ENCODE measurements at places on chromosomes 7 and 10. TPM values are rescaled to one million over a fixed set of nuclear protein-coding genes. Genes with fewer than 3 reads are reported as not detected.
A peak's percentile ranks its signal among the peaks of the same experiment; 100 is the strongest.

- peak; percentile 18 for DNase-seq
Observed at GRCh38 chr7:37031571-37032257, 307.4 kb upstream of the AOAH start.

- DNase-seq: no peak
Observed at GRCh38 chr10:80411681-80412220, 3.4 kb downstream of the PRXL2A start.

Gene NCF1
- total RNA-seq: 0.31 TPM

Gene ZNF248
- total RNA-seq: not detected

- DNase-seq: no peak
Observed at GRCh38 chr7:102918845-102919244, 6.0 kb downstream of the LRRC17 start.

DNA sequence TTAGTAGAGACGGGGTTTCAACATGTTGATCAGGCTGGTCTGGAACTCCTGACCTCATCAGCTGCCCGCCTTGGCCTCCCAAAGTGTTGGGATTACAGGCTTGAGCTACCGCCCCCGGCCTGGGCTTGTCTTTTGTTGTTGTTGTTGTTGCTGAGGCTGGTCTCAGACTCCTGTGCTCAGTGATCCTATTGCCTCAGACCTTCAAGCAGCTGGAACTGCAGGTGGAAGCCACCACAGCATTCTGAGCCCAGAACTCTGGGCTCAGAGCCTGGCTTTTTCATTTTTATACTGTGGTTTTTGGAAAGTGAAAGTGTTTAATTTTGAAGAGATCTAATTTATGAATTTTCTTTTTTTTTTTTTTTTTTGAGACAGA lies 16.2 kb upstream of the DNAJB6 start:
- no peak for DNase-seq

Gene GRIFIN
- not detected for total RNA-seq

DNA sequence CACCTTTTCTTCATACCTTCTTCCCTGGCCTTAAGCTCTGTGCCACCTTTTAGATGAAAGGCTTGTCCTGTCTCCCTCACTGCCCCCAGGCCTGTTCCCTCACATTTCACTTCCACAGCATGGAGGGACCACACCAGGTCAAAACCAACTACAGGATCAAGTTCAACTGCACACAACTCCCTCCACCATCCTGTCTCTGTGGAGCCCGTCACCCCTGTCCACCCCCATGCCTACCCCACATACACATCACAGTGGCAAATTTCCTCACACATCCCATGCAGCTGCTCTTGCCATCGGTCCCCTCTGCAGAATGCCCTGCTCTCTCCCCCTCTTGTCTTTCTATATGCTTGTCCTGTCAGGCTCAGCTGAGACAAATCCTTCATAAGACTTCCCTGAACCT lies 154.1 kb downstream of the USP6NL start:
- DNase-seq: no peak

- DNase-seq: no peak
Observed at GRCh38 chr7:97128736-97129135, 11.2 kb downstream of the SDHAF3 start.

- DNase-seq: no peak
Observed at GRCh38 chr10:3484306-3485056, 300.5 kb downstream of the KLF6 start.

- no peak for DNase-seq
Observed at GRCh38 chr10:21728618-21729017, 194.6 kb downstream of the MLLT10 start.

GRCh38 chr7:35253460-35253709 lies 515 bp downstream of the TBX20 start:
- DNase-seq: peak; percentile 79

DNA sequence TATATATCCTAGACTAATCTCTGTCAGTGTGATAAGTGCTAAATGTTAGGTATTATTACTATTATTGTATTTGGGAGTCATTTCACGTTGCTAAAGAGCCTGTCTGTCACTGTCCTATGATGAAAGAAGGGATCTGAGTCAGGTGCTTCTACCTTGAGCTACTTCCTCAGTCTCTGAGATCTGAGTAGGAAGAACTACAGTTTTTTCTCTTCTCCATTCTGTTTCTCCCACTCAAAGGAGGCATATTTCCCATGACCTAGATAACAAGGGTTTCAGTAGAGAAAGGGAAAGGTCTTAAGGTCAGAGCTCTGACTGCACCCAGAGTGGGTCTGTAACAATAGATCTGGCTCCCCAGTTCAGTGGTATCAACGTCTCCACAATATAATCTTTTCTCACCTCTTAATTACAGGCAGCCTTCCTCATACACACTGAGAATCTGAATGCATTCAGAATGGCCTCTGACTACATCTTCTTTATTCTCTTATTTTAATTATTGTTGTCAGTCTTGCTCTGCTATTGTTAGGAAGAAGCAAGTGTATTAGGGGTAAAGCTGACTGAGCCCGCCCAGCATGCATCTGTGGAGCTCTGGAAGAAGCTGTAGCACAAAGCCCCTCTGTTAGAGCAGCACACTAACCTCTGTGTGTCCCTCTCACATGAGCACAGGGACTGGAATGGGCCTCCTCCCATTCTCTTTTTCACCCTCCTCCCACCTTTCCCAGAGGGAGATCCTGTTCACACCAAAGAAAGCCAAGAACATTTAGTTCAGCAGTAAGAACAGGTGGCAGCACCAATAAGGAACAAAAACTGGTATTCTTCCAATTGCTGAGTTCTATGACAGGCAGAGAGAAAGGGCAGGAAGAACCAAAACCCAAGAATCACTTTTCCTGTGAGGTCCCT lies 38.1 kb downstream of the USP54 start:
- DNase-seq: no peak

Gene AGMO
- total RNA-seq: 1.1 TPM

DNA sequence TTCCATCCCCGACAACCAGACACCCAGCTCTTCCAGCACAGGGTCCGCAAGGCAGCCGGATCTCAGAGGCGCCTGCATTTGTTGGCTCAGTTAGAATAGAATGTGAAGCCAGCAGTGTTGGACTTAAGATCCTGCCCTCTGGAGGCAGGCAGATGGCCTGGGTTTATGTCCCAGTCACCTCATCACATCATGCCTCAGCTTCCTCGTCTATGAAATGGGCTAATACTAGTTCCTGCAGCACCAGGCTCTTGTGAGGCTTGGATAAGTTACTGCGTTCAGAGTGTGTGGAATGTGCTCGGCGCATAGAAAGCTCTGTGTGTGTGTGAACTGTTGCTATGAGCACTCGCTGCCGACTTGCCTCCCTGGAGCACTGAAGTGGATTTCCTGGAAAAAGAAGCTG lies 202.5 kb upstream of the GPR26 start:
- no peak for DNase-seq

GRCh38 chr7:44142028-44142427 lies 896 bp upstream of the MYL7 start:
- DNase-seq: no peak

DNA sequence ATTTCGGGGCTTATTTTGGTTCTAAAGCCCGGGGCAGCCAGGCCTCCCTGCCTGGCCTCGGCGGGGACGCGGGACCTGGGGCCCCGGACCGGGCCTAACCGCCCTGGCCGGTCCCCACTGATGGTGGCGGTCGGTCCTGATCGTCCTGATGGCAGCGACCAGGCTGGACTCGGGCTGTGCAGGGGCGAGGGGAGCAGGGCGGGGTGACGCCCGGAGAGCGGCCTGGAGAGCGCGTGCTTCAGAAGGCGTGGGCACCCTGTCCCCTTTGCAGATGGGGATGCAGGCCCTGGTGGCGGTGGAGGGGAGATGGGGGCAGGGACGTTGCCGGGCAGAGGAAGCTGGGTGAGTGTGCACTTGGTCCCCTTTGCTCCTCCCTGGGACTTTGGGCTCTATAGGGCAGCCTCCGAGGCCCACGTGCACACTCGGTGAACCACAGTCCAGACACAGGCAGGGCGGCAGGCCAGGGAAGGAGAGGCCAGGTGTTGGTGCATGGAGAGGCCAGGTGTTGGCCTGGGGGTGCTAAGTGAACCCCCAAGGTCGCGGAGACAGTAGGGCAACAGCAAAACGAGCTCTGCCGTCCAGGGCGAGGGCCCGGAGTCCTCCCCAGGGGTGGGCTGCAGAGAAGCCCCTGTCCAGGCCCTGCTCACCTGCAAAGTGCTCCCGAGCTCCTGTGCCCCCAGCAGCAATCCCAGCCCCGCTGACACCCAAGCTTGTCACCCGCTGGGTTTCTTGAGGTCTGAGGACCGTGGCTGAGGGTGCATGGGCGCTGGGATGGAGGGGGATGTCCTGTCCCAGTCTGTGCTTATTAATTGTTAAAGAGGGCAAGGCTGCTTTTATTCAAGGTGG lies 42.4 kb upstream of the FAM20C start:
- peak; percentile 81 for DNase-seq

DNA sequence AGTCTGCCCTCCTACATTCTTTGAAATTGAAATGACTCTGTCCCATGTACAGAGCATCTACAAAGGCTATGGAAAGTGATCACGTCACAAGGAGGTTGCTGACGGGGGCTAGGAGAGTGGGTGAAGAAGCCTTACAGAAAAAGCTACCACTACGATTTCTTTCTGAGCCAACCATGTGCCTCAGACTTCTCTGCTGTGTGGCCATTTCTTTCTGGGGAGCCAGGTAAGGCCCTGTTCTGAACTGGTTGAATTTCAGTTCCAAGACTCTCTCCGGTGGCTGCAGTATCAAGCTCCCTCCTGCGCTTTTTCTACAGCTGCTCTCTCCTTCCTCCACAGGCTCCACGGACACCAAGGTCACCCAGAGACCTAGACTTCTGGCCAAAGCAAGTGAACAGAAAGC lies 112.5 kb upstream of the PRSS1 start:
- no peak for DNase-seq

Gene DNMBP
- total RNA-seq: 8.5 TPM

Gene PLCE1
- total RNA-seq: 0.52 TPM

DNA sequence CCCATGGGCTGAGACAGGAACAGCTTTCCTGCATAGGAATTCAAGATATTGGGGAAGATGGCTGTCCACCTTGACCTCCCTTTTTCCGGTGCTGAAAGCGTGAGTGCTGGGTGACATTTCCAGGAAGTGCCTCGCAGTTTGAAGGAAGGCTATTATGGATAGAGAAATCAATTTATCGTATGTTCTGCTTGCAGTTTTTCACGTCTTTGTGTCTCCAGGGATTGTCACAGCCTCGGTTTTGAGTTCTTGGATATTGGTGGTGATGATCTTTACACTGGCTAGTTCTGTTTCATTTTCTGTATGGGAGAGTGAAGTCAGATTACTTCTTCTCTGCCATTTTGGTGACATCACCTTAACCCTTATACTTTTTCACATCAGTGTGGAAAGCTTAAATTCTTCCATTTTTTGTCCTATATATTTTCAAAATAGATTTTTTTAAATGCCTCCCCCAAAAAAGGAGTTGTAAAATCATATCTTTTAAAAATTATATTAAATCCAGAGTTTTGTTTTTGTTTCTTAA lies 102.5 kb upstream of the APBB1IP start:
- DNase-seq: no peak

- DNase-seq: no peak
Observed at GRCh38 chr10:71229726-71230655, 17.6 kb downstream of the UNC5B start.

DNA sequence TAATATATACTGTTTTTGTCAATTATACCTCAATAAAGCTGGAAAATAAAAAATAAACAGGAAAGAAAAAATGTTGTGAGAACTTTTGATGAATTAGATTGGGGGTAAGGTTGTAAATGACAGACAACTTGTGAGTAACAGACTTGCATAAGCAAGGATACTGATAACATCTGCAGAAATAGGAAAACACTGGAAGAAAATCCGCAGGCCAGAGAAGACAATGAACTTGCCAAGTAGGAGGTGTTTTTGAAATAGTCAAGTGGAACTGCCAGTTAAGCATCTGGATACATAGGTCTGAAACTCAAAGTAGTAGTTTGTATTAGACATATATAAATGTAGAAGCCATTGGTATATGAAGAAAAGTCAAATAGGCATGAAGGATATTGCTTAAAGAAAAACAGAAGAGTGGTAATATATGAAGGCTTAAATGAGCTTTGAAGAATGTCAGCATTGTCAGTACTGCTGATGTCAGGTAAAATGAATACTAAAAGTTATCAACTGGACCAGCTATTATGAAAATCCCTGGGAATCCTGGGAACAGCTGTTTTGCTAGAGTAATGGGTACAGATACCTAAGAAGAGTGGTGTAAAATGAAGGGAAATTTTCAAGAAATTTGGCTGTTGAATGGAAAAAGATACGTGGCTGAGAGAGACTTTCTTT lies 58.7 kb downstream of the DNAJC1 start:
- no peak for DNase-seq

DNA sequence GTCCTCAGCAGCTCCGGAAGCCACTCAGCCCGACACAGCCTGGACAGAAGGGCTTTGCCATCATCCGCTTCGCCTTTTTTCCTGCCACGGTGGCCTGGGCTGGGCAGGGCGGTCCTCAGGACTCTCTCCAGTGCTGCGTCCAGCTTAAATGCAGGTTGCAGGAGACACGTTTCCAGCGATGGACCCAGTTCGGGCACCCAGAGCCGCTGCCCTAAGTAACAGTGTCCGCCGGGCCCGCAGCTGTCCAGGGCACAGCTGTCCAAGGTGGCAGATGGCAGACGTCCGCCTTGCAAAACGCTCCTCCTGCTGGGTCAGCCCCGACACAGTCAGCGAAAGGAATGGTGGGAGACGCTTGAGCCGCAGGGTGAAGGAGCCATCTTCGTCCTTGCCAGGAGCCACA lies 37.0 kb upstream of the FOXL3 start:
- DNase-seq: no peak

Gene GOLGA7B
- total RNA-seq: not detected

DNA sequence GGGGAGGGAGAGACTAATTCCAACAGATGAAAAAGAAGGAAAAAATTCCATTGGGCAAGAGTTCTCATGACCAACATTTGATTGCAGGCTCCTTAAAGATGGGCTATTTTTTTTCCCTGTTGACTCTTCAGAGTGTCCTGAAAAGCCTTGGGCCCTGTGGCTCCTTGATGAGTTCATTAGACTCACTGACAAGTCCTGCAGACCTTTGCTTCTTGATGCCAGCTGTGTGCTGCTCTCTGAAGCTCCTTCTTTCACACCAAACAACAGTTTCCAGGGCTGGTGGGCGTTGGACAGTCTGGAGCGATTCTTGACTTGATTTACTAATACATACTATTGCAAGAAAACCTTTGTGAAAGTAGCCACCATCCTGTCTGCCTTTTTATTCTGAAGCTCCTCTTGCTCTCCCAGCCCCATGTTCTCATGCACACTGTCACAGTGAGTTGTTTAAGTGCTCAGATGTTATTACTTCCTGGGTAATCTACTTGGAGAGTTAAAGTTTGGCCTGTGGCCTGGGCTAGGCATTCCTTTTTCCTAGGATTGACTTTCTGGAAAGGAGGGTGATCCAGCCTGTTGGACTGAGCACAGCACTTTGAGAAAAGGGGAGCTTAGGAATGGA lies 250.3 kb downstream of the PTEN start:
- no peak for DNase-seq

DNA sequence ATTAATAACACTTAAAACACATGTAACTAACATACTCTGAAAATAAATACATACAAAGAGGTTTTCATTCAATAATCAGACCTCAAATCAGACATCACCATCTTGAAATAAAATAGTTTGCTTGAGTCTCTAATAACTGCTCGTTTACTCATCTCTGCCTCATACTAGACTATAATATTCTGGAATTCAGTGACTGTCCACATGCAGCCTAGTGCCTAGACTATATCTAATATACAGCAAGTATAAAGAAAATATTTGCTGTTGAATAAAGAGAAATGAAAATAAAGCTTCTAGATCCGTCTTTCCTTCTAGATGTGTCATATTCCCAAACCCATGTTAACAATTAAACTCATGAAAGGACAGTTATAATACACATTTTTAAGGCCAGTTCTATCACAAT lies 236.3 kb upstream of the LRRN3 start:
- no peak for DNase-seq
